Stimulated activated CD4-positive, alpha-beta T cell treated with anti-CD3 and anti-CD28 coated beads, Interleukin-4, amount 100 ng/mL, for 48 hours (primary cell): ENCODE measurements at places on chromosomes 16 and 17.

DNA sequence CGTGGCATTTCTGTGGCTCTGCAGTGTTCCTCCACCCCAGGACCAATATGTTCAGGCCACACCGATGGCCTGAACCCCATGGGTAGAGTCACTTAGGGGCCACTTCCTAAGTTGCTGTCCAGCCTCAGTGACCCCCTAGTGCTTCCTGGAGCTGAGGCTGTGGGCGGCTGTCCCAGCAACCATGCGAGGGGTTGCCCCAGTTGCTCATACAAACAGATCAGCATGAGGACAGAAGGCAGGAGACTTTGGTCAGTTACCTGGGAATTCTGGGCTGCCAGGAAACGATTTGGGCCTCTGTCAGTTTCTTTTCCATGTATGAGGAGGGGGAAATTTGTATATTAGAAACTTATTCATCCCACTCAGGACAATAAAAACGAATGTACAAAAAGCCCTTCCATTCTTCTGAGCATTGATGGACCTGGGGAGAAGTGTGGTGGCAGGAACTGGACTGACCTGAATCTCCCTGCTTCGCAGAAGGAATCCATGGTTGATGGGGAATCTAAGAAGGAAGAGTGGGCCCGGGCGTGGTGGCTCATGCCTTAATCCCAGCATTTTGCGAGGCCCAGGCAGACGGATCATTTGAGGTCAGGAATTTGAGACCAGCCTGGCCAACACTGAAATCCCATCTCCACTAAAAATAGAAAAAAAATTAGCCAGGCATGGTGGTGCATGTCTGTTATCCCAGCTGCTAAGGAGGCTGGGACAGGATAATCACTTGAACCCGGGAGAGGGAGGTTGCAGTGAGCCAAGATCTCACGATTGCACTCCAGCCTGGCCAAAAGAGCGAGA, 4.9 kb upstream of the IL32 start:
- DNase-seq, result no peak

DNA sequence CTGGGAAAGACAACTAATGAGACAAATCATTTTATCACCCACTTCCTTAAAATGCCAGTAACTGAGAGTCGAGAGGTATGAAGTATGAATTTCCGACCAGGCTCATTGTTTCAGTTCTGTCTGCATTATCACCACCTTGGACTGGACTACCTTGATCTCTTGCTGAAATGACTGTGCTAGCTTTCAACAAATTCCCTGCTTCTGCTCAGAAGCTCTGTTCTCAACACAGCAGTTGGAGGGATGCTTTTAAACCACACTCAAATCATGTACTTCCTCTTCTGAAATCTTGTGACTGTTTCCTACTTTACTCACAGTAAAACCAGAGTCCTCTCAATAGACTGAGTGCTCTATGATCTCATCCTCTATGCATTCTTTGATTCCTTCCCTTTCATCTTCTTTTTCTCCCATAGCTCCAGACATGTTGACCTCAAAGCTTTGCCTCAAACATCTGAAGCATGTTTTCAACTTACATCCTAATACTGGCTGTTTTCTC, 195.8 kb downstream of the KCNJ2 start:
- DNase-seq, result no peak

- no peak for DNase-seq
Observed at GRCh38 chr16:720447-720989, 428 bp upstream of the ANTKMT start.

- no peak for DNase-seq
Observed at GRCh38 chr17:16977932-16978331, 6.0 kb upstream of the TNFRSF13B start.

DNA sequence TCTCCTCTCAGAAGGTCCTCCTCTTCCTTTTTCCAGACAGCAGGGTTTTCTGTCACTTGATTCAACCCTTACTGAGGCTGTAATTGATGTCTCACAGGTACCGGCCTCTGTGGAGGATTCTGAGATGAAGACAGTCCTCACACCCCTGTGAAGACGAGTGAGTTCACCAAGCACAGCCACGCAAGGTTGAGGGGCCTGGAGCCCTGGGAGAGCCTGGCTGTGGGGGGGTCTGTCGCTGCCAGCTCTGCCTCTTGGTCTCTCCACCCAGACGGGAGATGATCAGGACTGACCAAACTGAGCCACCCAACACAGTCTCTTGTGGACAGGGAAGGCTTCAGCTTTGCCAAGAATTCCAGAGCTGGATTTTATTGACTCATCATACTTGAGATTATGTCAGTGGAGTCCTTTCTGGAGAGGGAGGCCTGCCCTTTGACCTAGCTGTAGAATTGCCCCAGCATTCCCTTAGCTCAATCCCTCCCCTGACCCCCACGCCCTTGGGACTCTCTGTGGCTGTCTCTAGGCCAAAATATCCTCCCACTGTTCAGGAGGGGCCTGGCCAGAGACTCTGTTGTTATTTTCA, 51.1 kb upstream of the CRHR1 start:
- DNase-seq, result no peak

GRCh38 chr16:60123392-60124023, 1389.4 kb upstream of the GOT2 start:
- no peak for DNase-seq

- no peak for DNase-seq
Observed at GRCh38 chr17:67035131-67036083, 8.9 kb upstream of the CACNG1 start.

- no peak for DNase-seq
Observed at GRCh38 chr16:88349903-88350900, 32.6 kb upstream of the ZNF469 start.

DNA sequence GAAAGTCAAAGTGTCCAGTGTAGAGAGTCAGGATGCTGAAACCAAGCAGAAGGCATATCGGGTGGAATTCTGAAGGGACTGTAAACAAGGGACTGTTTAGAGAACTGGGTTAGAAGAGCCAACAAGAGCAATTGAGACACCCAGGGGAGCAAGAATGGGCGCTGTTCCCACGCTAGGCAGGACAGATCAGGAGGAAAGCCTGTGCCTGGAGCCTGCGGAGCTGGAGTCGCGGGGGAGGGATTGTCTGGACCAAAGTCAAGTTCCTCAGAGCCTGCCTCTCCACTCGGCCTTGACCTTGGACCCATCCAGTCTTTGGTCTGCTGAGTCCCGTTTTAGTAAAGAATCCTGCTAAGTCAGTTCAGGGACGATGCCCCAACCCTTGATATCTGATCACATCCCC, 14.7 kb upstream of the KLHL36 start:
- DNase-seq, result no peak

DNA sequence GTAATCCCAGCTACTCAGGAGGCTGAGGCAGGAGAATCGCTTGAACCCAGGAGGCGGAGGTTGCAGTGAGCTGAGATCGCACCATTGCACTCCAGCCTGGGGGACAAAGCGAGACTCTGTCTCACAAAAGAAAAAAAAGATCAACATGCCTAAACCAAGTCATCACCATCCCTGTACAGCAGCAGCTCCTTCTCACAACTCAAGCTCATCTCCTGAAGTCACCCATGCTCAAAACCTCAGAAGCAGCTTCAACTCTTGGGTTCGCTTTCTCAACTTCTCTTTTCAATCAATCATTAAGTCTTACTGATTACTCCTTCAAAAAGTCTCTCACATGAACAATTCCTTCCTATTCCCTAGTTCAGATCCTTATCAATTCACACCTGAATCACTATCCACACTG, 31.3 kb downstream of the PHLPP2 start:
- no peak for DNase-seq
